Nephron progenitor cell (in vitro differentiated cells): ENCODE measurements at places on chromosomes 2 and 18.

DNA sequence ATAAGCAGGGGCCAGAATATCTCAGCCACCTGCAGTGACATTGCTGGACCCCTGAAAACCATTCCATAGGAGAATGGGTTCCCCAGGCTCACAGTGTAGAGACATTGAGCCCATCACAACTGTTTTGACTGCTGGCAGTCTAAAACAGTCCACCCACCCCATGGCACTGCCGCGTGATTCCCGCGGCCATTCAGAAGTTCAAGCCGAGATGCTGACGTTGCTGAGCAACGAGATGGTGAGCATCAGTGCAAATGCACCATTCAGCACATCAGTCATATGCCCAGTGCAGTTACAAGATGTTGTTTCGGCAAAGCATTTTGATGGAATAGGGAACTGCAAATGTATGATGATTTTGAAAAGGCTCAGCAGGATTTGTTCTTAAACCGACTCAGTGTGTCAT is 139.4 kb downstream of the GFPT1 start:
- no peak for DNase-seq

- no peak for DNase-seq
Measured at GRCh38 chr2:173999724-174000123, 34.6 kb upstream of the SP3 start.

DNA sequence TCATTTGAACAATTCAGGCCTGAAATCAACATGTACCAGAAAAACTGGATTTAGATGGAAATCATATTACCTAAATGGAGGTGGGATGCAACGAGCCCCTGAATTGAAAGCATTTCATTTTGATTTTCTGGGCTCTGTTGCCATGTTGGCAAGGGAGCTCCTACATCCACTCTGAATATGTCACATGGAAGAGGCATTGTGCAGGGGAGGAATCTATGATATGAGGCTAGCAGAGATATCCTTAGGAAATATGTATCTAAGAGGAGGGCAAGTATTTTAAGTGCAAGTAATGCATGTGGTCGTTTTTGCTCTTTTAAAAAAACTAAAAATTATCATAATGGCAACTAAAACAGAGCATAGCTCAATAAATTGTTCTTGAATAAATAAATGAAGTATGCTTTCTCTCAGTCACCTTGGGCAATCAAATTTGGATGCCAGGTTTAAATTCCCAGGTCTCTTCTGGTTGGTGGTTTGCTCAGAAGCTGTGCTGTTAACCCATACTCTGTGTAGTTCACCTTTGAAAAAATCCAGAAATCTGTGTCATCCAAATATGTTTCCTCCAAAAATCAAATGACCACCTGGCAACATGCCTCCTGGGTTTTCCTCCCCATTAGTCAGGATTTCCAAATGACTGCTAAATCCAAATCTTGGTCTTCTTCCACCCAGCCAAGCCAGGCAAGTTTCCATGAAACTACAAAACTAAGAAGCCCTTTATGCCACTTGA is 6.5 kb upstream of the LGALSL start:
- no peak for DNase-seq

DNA sequence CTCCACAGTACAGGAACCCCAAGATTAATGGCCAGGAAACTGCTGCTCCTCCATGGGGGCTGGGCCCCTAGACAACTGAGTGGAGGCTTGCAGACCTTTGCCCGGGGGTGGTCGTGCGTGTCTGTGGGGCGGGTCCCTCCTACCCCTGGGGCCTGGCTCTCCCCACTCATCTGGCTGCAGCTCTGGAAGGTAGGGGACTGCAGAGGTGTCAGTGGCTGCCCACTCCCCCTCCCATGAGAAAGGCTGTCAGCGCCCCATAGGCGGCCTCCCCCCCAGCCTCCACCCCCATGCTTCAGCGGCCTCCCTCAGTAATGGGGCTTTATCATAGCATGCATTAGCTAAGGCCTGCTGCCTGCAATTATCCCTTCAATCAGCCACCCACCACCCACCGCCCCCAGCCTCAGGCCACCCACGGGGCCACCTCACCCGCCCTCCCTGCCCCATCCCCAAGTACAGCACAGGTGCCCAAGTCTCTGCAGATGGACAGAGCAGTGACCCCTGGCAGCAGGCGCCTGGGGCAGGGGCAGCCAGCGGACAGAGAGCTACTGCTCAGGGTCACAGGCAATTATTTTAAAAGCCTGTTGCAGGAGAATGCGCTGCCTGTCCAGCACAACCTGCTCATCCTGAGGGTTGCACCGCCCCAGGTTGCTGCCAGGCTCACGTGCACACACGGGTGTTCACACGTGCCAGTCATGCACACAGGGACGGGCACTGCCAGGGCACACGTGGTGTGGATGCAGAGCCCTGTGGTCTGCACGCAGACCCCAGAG is 9.1 kb upstream of the ECEL1 start:
- peak; percentile 39 for DNase-seq

- no peak for DNase-seq
Measured at GRCh38 chr2:239146011-239146641, 254.7 kb downstream of the HDAC4 start.

DNA sequence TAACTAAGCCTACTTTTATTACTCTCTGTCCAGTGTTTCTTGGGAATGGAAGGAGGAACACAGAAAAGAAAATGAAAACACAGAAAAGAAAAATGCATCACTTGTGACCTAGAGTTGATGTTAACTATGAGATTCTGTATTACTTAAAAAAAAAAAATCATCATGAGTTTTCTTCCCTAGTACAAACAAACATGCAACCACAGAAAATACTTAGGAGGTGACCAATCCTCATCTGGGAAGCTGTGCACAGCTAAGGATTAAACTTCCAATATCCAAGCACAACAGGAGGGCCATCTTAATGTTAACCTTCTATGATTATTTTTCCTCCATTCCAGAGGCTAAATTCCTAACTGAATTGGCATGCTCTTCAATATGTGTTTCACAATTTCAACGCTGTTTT is 1140.4 kb downstream of the LRP1B start:
- DNase-seq, result no peak

- no peak for DNase-seq
Measured at GRCh38 chr2:129883121-129883520, 96.3 kb upstream of the RAB6C start.

- DNase-seq, result no peak
Measured at GRCh38 chr2:26605999-26606846, 34.9 kb downstream of the CIB4 start.

DNA sequence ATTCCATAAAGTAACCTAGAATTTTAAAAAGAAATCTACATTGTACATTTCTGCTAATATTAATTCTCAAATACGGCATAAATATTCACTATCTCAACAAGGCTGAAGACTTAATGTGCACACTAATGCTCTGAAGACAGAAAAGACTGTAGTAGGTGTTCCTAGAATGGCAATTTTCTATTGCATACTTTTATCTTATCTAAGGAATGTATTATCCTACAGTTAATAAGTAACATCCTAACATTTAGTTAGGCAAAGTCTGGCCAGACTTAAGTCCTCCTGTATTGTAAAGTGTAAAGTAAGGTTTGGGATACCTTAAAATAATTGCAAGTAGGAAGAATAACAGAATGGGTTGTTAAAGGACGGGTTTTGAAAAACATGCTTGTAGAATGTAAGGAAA is 42.2 kb downstream of the CHST9 start:
- DNase-seq, result no peak

GRCh38 chr18:42187611-42188380 is 232.8 kb downstream of the PIK3C3 start:
- DNase-seq, result no peak

DNA sequence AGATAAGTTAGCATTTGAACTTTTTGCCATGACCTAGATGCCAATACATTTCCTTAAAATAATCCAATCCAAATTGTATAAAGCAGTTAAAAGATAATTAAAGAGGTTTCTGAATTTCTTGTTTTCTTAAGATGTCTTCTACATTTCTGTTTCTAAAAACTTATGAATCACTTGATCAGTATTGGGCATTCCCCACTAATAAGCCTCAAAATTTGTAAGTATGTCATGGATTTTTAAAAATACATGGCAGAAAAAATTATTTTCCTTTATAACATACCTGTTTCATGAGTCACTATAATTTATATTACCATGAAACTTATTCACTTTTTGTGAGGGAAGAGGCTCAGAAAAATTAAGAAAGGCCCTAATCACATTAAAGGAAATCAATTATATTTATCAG is 90.3 kb upstream of the TFPI start:
- DNase-seq, result no peak

DNA sequence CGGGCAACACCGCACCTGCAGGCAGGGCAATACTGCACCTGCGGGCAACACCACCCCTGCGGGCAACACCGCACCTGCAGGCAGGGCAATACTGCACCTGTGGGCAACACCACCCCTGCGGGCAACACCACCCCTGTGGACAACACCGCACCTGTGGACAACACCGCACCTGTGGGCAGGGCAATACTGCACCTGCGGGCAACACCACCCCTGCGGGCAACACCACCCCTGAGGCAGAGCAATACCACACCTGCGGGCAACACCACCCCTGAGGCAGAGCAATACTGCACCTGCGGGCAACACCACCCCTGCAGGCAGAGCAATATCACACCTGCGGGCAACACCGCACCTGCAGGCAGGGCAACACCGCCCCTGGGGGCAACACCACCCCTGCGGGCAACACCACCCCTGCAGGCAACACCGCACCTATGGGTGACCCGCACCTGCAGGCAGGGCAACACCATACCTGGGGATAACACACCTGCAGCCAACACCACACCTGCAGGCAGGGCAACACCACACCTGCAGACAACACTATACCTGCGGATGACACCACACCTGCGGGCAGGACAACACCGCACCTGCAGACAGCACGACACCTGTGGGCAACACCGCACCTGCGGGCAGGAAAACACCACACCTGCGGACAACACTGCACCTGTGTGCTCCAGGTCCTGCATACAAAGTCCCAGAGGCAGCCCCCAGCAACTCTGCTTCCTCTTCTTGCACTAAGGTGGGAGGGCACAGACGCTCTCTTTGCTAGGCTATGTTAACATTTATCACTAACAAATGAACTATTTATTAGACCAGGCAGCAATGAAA is 57.7 kb downstream of the EIPR1 start:
- DNase-seq, result no peak

GRCh38 chr18:52007105-52007504 is 332.9 kb upstream of the DCC start:
- DNase-seq, result no peak

- DNase-seq, result no peak
Measured at GRCh38 chr18:32902568-32903330, 129.9 kb upstream of the KLHL14 start.

- DNase-seq, result no peak
Measured at GRCh38 chr2:180690611-180691010, 289.8 kb upstream of the UBE2E3 start.

DNA sequence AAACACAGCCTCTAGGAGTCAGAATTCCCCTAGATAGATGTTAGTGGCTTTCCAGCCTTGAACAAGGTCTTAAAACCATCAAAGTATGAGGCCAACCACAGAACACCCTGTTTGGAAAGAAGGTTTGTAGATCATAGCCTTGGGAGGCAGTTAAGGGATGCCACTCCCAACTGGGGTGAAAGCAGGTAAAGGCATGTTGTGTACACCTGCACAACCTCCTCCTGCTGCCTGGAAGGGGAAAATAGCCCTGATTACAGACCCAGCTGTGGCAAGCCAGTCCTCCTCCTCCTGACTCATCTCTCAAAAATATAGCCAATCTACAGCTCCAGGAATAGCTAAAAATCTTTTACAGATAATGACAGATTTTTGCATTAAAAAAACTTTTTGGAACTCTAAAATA is 108.1 kb downstream of the RBM43 start:
- DNase-seq, result no peak

GRCh38 chr2:20994130-20994529 is 49.7 kb downstream of the APOB start:
- no peak for DNase-seq

- DNase-seq, result no peak
Measured at GRCh38 chr2:68345129-68345875, 19.8 kb upstream of the PLEK start.

DNA sequence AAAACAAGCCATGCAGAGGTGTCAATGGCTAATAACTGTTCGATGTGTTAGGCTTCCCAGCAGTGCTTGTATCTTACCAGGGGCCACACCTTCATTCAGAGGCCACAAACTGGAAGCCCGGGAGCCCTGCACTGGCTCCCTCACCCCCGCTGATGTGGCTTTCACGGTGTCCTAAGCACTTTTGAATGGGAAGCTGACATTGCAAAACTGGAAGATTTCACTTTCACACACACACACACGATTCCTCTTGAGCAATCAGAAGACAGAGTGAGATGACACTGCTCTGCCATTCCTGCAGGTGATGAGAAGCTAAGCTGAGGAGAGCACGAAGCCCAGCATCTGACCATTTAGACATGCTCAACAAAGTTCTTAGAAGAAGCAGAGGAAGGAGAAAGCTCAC is 8.6 kb upstream of the ZNF407 start:
- no peak for DNase-seq

DNA sequence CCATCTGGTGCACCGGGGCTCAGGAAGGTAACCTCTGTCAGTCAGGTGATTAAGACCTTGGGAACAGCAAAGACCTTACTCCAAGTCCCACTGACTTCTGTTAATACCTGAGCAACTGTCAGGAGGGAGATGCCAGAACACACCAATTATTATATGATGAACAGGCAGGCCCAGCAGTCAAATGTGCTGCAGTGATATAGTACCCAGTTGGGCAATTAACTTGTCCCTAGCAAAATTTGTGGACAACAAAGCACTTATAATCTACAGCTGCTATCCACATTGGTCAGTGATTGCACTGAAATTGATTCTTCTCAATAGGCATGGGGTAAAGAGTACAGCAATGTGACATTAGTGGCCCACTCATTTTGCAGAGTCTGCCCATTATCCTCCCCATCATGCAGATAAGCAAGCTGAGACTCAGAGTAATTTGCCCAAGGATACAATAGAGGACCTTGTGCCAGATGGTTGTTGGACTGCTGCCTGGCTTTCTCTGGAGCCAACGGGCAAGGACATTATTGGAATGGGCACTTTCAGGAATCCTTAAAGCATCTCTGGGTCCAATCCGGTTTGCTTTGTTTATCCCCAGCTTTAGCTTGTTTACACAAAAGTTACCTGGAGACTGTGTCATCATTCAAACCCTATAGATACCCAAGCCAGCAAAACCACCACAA is 147.6 kb downstream of the CCBE1 start:
- DNase-seq, result no peak

DNA sequence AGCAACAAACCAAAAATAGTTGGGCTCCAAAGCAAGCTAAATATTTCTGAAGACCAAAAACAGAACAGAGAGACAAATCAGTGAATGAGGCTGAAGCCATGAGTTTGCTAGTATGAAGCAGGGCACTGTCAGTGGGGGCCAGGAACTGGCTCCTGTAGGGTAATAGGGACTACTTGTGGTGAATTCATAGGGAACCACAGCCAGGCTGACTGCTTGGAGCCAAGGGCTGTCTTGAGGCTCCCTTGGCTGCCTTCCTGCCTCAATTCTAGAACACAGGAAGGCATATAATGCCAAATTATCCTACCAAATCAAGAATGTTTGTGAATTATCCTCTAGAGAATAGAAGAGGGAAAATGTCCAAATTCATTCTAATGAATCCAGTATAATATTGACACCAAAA is 406.0 kb downstream of the CCDC85A start:
- no peak for DNase-seq
